Diencephalon (tissue), 1 donor: ENCODE measurements at places on chromosomes 16 and 17. TPM values are rescaled to one million over a fixed set of nuclear protein-coding genes. Genes with fewer than 3 reads are reported as not detected.

Gene CLDN7
- total RNA-seq, result 0.92 TPM

Gene DPEP2
- total RNA-seq, result 1.4 TPM

Gene KRT20
- not detected for total RNA-seq

Gene ADAD2
- total RNA-seq, result 0.23 TPM

Gene UMOD
- total RNA-seq, result 0.23 TPM

Gene NRN1L
- total RNA-seq, result not detected

Gene KRT33B
- total RNA-seq, result not detected

Gene TNP2
- not detected for total RNA-seq

Gene NPB
- 4.2 TPM for total RNA-seq

Gene CA5A
- total RNA-seq, result not detected

Gene PLXDC1
- 18.0 TPM for total RNA-seq

Gene SLX1B
- total RNA-seq, result 3.9 TPM

Gene KRT33A
- not detected for total RNA-seq

Gene LAT
- 0.69 TPM for total RNA-seq

Gene ADAMTS18
- total RNA-seq, result 7.4 TPM

Gene TNFRSF17
- total RNA-seq, result 3.9 TPM

Gene TK1
- total RNA-seq, result 5.5 TPM

Gene HBM
- 31.1 TPM for total RNA-seq

Gene C16orf92
- total RNA-seq, result not detected

Gene KRT24
- not detected for total RNA-seq

Gene EVPLL
- total RNA-seq, result 0.69 TPM

Gene ZNF385C
- 1.8 TPM for total RNA-seq

Gene CD79B
- total RNA-seq, result 0.92 TPM

Gene PERCC1
- not detected for total RNA-seq

Gene DPEP3
- total RNA-seq, result 0.23 TPM

Gene TMEM238L
- total RNA-seq, result not detected

Gene CSH2
- total RNA-seq, result not detected

Gene GDPD1
- total RNA-seq, result 51.7 TPM

Gene TNFRSF13B
- not detected for total RNA-seq

Gene KRTAP4-5
- total RNA-seq, result not detected

Gene RHBDF1
- 3.7 TPM for total RNA-seq

Gene P2RX1
- total RNA-seq, result 0.23 TPM

Gene ZSCAN10
- total RNA-seq, result not detected

Gene SCIMP
- 0.46 TPM for total RNA-seq

Gene C16orf96
- total RNA-seq, result 0.46 TPM

Gene MYH3
- 1.4 TPM for total RNA-seq

Gene ALOX12B
- not detected for total RNA-seq

Gene PIGQ
- 28.8 TPM for total RNA-seq

Gene DNAAF8
- 2.1 TPM for total RNA-seq

Gene MMP2
- total RNA-seq, result 15.0 TPM

Gene ITGB3
- total RNA-seq, result 2.1 TPM

Gene RAB11FIP3
- total RNA-seq, result 33.4 TPM
